ENCODE measurements at places on chromosomes 6 and 20. TPM values are rescaled to one million over a fixed set of nuclear protein-coding genes. Genes with fewer than 3 reads are reported as not detected.
A peak's percentile ranks its signal among the peaks of the same experiment; 100 is the strongest.

GRCh38 chr6:39520411-39520810, 197.9 kb upstream of the KCNK16 start:
- H3K27me3 ChIP-seq = no peaks in the 10 kb centered on the region
- H3K4me1 ChIP-seq = no peaks in the 10 kb centered on the region
- DNase-seq = no peak

HLA-DQA2 gene
- total RNA-seq = not detected

- H3K4me1 ChIP-seq = peaks cover 8% of the 10 kb centered on the region
- no peak overlapping the region for H3K4me3 ChIP-seq
- no peak for DNase-seq
- H3K27me3 ChIP-seq = no peaks in the 10 kb centered on the region
Measured at GRCh38 chr6:109854541-109855308, 123.4 kb upstream of the GPR6 start.

GRCh38 chr6:41784581-41785171, 2.8 kb upstream of the TOMM6 start:
- no peak overlapping the region for H3K27ac ChIP-seq
- peaks cover 12% of the 10 kb centered on the region for H3K27me3 ChIP-seq
- H3K36me3 ChIP-seq = no peaks in the 10 kb centered on the region
- DNase-seq = no peak
- peak overlapping the region; percentile 17 for H3K4me3 ChIP-seq

DNA sequence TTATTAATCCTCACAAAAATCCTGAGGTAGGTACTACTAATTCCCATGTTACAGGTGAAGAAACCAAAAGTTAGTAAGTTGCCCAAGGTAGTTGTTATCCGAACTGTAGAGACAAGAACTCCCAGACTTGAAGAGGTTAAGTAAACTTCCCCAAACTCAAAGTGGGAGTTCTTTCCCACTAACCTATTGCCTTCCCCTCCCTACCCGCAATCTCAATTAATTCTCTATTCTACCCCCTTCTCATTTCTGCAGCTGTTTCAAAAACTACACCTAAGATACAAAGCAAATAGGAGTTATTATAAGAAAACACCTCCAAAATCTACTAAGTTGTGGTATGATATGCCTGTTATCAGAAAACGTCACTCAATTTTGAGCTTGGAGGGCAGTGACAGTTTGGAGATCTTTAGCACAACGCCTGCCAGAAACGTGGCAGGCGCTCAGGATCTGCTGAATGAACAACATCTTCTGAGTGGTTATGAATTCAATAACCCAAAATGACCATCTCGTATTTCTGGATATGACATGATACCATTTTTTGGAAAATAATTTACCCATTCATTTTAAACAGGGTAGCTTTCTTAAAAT, 7.1 kb downstream of the CSNK2A1 start:
- peaks cover 4% of the 10 kb centered on the region for H3K27me3 ChIP-seq
- DNase-seq = no peak
- no peak overlapping the region for H3K27ac ChIP-seq
- no peaks in the 10 kb centered on the region for H3K36me3 ChIP-seq

DNA sequence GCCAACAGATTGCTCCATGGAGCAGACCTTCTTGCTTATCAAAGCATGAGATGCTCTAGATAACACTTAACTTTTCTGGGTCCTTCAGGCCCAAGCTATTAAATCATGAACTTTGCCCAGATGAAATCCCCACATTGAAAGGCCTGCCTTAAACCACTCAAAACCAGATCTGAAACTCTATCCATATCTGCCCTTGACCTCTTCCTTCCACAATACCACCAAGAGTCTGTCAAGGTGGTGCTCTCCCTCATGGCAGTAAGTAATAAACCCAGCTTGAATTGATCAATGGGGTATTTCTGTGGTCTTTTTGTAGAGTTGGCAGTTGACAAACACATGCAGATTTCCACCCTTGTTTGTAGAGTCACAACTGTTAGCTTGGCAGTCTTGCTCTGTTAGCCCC, 135.5 kb downstream of the ISM1 start:
- H3K4me1 ChIP-seq = peaks cover 2% of the 10 kb centered on the region
- peaks cover 2% of the 10 kb centered on the region for H3K27me3 ChIP-seq
- H3K4me3 ChIP-seq = no peak overlapping the region

SPATS1 gene
- total RNA-seq = not detected

GRCh38 chr6:169292338-169293124, 38.9 kb upstream of the THBS2 start:
- no peak overlapping the region for H3K27ac ChIP-seq
- H3K4me1 ChIP-seq = no peaks in the 10 kb centered on the region
- H3K36me3 ChIP-seq = no peaks in the 10 kb centered on the region
- DNase-seq = no peak
- peaks cover 5% of the 10 kb centered on the region for H3K27me3 ChIP-seq

BTBD3 gene
- total RNA-seq = 24.3 TPM

DNA sequence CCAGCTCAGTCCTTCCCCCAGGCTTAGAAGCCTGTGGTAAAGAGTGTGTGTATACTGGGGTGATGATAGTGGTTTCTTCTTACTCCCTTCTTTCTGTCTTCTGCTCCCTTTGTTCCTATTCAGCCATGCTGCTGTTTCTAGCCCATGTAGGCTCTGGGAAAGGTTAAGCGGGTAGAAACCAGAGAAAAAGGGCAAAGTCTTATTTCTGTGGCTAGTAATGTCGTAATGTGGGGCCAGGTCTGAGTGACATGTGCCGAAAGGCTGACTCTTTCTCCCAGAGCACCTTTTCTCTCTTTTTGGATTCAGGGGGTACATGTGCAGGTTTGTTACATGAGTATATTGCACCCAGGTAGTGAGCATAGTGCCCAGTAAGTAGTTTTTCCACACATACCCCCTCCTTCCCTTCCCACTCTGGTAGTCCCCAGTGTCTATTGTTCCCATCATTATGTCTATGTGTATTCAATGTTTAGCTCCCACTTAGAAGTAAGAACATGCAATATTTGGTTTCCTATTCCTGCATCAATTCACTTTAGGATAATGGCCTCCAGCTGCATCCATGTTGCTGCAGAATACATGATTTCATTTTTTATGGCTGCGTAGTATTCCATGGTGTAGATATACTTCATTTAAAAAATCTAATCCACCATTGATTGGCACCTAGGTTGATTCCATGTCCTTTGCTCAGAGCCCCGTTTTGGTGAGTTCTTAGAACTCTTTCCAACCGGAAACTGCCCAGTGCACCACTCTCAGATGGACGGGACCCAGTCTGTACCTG, 74.3 kb downstream of the EFHC1 start:
- no peak for DNase-seq
- no peak overlapping the region for H3K27ac ChIP-seq
- H3K4me3 ChIP-seq = no peak overlapping the region
- no peaks in the 10 kb centered on the region for H3K36me3 ChIP-seq

GRCh38 chr20:17887331-17888030, 81.1 kb downstream of the SNX5 start:
- DNase-seq = no peak
- H3K36me3 ChIP-seq = peaks cover 21% of the 10 kb centered on the region
- H3K27ac ChIP-seq = no peak overlapping the region

HLA-DPA1 gene
- total RNA-seq = 1.0 TPM

DNA sequence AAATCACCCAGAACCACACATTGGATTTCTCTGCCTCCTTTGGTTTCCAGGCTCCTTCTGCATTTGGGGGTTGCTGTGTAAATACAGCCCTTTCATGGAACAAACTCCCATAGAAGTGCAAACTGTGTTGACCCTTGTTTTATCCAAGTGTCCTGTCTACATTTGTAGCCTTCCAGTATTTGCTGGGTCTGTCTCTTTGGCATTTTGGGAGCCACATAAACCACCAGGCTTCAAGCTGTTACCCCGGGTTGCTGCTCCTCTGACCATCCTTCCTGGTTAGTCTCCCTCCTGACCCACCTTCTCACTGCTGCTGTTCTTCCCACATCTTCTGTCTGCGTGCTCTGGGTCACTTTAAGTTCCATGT, 7.6 kb upstream of the MTHFD1L start:
- no peaks in the 10 kb centered on the region for H3K27me3 ChIP-seq
- DNase-seq = no peak
- no peak overlapping the region for H3K27ac ChIP-seq
- no peaks in the 10 kb centered on the region for H3K36me3 ChIP-seq

- no peak overlapping the region for H3K4me3 ChIP-seq
- H3K27me3 ChIP-seq = peaks cover 8% of the 10 kb centered on the region
- no peaks in the 10 kb centered on the region for H3K36me3 ChIP-seq
- DNase-seq = no peak
- H3K4me1 ChIP-seq = peaks cover 4% of the 10 kb centered on the region
- no peak overlapping the region for H3K27ac ChIP-seq
Measured at GRCh38 chr6:117615750-117616390, 13.6 kb upstream of the GOPC start.

- H3K4me1 ChIP-seq = peaks cover 10% of the 10 kb centered on the region
- no peak overlapping the region for H3K27ac ChIP-seq
- no peak for DNase-seq
Measured at GRCh38 chr20:35260426-35260825, 17.5 kb downstream of the MMP24OS start.
